Pericardium fibroblast (primary cell): ENCODE measurements at places on chromosomes 1 and 21. TPM values are rescaled to one million over a fixed set of nuclear protein-coding genes. Genes with fewer than 3 reads are reported as not detected.

The FYB2 gene
- not detected in 2 replicates for total RNA-seq

The MPZL1 gene
- total RNA-seq, result 96.4 and 118 TPM in 2 replicates

The HMGCS2 gene
- not detected in 2 replicates for total RNA-seq

The SPAG17 gene
- total RNA-seq, result under 0.01 TPM in 1 of 2 replicates, not detected in the other

The OR2T11 gene
- total RNA-seq, result not detected in 2 replicates

The PGLYRP3 gene
- total RNA-seq, result not detected in 2 replicates

The EPHB2 gene
- total RNA-seq, result 6.9 and 10.1 TPM in 2 replicates

The DMBX1 gene
- total RNA-seq, result not detected in 2 replicates

The OR2G6 gene
- total RNA-seq, result not detected in 2 replicates

The PTPRF gene
- 31.7 and 46.4 TPM in 2 replicates for total RNA-seq

The NEGR1 gene
- total RNA-seq, result 3.0 and 9.2 TPM in 2 replicates

The TAL1 gene
- not detected in 2 replicates for total RNA-seq

The OVAAL gene
- total RNA-seq, result not detected in 2 replicates

The PKP1 gene
- not detected in 2 replicates for total RNA-seq

The PCAT6 gene
- 3.8 TPM in 1 of 2 replicates, not detected in the other for total RNA-seq

The MYBPH gene
- 0.93 and 12.5 TPM in 2 replicates for total RNA-seq

The UBASH3A gene
- not detected in 2 replicates for total RNA-seq

The GBP5 gene
- total RNA-seq, result not detected in 2 replicates

The GNAT2 gene
- total RNA-seq, result 0.17 TPM in 1 of 2 replicates, not detected in the other

The FMN2 gene
- total RNA-seq, result under 0.01 and 0.26 TPM in 2 replicates

The SYNC gene
- 37.6 and 80.6 TPM in 2 replicates for total RNA-seq

The CENPF gene
- 1.7 and 1.9 TPM in 2 replicates for total RNA-seq

The TSACC gene
- not detected in 2 replicates for total RNA-seq

The CD34 gene
- 6.6 and 32.9 TPM in 2 replicates for total RNA-seq

The ANGPTL1 gene
- total RNA-seq, result 43.1 and 77.5 TPM in 2 replicates

The SELL gene
- 0.26 TPM in 1 of 2 replicates, not detected in the other for total RNA-seq

The NHLH1 gene
- total RNA-seq, result under 0.01 TPM in 1 of 2 replicates, not detected in the other

The RGS1 gene
- not detected in 2 replicates for total RNA-seq

The AIM2 gene
- not detected in 2 replicates for total RNA-seq
